ENCODE measurements at places on chromosomes 5 and 9.

DNA sequence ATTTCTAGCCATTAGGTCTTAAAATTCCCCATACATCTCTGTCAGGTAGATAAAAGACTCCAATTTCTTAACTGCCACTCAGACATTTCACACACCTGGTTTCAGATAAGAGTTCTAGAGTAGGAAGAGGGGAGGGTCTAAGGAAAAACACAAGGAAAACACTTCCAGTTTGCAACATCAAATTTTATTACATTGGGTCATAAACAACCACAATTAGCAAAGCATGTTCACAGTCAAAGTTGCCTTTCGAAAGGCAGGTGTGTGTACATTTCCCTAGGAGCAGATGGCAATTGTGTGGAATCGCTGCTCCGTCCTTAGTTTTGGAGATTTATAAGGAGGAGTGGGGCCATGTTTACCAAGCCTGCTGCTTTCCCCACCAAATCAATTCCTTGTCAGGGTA lies 120.8 kb downstream of the DMRT2 start:
- no peak for DNase-seq

GRCh38 chr9:107933097-107933496 lies 443.5 kb upstream of the KLF4 start:
- no peak for DNase-seq

- no peak for DNase-seq
These were observed 58.0 kb upstream of the UBAC1 start for GRCh38 chr9:136019041-136019680.

- no peak for DNase-seq
These were observed 8.7 kb downstream of the CCNJL start for GRCh38 chr5:160303690-160304089.

DNA sequence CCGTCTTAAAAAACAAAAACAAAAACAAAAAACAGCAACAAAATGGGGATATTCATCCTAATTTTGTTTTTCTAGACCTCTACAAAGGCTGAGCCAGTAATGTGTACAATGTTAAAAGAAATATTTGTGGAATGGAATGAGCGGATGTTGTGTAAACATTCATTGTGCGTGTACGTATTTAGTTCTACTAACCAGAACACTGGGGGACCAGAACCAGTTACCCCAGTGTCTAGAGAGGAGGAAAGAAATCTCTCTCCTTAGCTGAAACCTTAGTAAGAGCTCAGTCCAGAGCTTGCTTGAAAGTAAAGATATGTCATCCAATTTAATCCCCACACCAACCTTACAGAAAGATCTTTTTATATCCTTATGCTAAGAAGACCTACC lies 106.7 kb upstream of the CPEB4 start:
- no peak for DNase-seq

DNA sequence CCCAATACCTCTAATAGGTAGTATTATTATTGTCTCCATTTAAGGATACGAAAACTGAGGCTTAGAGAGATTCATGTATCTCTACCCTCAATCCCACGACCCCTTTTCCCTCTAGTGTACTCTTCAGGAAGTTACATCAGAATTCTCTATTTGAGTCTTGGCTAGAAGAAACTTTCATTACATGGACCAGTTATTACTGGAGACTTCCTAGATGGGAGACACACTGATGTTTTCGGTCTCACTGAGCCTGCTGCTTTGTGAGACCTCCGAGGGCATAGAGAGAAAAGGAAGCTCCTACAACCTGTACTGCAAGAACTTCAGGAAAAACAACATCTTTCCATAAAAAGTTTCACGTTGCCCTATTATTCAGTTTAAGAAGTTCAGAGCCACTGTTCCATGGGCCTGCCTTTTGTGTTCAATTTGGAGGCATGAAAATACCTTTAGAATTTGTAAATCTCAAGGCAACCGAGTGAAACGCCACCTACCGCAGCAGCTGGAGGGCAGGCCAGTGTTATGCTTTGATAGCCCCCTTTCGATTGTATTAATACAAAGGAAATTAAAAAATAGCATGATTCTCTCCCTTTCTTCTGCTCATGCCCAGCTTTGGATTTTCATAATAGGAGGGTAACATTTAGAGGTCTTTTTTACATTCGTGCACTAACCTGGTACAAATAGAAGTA lies 223.3 kb downstream of the EBF1 start:
- no peak for DNase-seq

- no peak for DNase-seq
These were observed 36.1 kb upstream of the UBE2D2 start for GRCh38 chr5:139524940-139525585.

- no peak for DNase-seq
These were observed 96.4 kb downstream of the DIRAS2 start for GRCh38 chr9:90546200-90546599.

DNA sequence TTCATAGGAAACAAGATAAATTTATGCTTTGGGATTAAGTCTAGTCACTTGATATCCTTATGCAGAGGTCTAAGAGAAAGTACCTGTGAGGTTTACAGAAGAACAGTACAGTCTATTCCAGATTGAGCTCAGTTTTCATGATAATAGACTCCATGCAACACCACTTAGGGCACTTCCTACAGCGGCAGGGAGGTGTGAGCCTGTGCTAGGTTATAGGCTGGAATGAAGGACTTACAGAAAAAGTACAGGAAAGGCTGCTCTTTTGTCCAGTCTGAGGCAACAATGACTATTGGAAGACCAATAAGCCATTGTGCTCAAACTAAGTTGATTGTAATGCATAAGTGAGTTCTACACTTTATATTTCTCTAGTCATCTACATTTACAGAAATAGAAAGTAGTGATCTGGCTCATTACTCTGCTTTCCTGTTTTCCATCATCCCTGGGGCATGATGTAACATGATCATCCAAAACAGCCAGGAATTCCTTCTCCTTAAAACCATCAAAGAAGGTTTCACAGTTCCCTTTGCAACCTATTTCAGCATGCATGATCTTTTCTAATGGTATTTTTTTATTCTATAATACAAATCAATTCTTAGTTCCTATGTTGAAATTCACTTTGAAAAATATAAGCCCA lies 322.8 kb downstream of the SLF1 start:
- DNase-seq: no peak

Data from esophagus squamous epithelium (tissue), 5 donors.